IMR-90 (cell line): ENCODE measurements at places on chromosomes 3 and 15. TPM values are rescaled to one million over a fixed set of nuclear protein-coding genes. Genes with fewer than 3 reads are reported as not detected.

DNA sequence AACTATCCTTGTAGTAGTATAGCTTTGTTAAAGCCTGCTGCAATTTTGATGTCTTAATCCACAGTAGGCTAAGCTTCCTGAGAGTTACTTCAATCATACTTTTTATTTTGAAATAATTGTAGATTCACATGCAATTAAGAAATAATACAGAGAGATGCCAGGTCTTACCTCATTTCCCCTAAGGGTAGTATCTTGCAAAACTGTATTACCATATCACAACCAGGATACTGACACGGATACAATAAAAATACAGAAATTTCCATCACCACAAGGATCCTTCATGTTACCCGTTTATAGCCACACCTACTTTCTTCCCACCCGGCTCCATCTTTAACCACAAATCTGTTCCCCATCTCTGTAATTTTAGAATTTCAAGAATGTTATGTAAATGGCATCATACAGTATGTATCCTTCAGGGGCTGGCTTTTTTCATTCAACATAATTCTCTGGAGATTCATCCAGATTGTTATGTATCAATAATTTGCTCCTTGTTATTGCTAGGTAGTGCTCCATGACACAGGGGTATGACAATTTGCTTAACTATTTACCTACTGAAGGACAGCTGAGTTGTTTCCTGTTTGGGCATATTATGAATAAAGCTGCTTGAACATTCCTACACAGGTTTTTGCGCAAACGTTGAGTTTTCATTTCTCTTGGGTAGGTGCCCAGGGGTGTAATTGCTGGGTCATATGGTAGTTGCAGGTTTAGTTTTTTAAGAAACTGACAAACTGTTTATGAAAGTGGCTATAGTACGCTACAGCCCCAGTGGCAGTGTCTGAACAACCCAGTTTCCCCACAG lies 21.6 kb downstream of the BDH1 start:
- DNase-seq = no peak

INO80 gene
- total RNA-seq = 13.3 and 15.6 TPM in 2 replicates

ANKRD34C gene
- total RNA-seq = not detected in 2 replicates

CPNE4 gene
- total RNA-seq = not detected in 2 replicates

PLSCR2 gene
- not detected in 2 replicates for total RNA-seq

DNA sequence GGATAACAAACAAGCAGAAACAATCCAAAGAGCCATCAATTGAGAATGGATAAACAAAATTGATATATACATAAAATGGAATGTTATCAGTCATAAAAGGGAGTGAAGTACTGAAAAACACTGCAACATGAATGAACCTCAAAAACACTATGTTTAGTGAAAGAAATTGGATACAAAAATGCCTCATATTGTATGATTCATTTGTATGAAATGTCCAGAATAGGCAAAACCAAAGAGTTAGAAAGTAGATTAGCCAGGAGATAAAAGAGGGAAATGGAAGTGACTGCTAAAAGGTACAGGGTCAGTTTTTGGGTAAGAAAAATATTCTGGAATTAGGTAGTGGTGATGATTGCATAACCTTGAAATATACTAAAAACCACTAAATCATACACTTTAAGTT lies 9.8 kb upstream of the SLC25A36 start:
- DNase-seq = peak; percentile 6

SPATA12 gene
- total RNA-seq = under 0.01 TPM in 1 of 2 replicates, not detected in the other

DNA sequence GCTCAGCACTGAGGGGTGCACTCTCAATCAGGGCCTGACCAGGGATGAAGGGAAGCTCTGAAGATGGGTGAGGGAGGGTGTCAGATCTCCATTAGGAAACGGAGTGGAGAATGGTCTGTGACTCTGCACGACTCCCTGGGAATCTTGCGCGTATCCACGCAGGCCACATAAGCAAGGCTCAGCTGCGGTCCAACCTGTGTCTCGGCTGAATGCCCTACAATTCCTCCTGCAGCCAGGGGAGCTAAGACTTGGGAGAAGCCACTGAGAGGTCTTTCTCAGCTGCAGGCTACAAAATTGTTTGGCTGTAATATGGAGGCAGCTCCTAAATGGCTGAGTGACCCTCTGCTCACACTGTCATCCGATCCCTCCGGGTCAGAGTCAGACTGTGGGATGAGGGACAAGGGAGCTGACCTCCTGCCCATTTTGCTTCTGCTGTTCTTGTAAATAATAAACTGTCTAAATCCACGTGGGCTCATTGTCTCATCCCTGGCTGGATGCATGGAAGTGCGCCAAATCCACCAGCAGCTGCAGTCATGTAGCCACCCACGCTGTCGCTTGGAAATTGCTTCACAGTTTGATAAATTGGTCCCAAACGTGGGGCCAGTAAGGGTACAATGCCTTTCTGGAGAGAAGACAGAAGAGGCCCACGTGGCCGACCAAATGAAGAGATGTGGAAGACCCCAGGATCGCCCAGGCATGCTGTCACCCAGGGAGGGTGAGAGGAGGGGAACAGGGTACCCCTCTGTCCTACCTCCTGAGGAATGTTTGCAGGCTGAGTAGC lies 30.5 kb downstream of the ALS2CL start:
- peak; percentile 69 for DNase-seq

CRYGS gene
- total RNA-seq = 0.36 and 0.56 TPM in 2 replicates

DNA sequence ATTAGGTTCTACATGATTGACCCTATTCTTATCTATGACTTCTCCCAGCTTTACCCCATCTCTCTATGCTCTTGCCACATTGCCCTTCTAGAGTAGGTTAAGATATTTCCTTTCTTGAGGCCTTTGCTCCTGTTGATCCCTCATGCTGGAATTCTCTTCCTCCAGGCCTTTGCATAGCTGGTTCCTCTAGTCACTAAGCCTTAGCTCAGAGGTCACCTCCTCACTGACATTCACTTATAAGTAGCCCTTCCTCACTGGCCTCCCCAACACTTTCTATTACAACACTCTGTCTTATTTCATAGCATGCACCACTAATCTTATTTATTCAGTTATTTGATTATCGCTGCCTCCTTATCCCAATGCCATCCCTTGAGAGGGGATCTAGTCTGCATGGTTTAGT lies 228.4 kb upstream of the COL8A1 start:
- DNase-seq = no peak

DNA sequence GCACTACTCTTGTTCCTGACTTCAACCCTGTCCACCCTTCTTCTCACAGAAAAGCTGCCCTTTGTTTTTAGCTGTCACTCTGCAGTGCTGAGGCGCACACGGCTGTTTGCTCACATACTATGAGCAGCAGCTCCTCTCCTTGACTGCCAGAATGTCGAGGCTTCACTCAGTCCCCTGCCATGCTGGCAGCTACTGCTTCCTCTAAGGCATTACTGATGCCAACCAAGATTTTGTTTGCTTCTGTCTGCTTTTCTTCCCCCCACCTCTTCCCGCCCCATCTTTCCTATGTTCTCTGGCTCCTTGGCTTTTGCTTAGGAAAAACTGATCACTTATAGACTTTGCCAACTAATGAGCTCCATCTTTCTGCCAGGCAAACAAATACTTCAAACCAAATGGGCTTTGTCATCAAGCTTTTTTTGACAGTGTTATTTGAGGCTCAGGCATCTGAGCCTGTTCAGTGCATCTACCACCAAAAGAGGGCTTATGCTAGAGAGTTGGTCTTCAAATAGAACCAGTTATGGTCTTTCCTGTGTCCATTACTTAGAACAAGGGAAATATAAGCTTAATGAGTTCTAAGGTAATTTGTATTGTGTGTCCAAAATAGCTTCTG lies 81.0 kb downstream of the FBXL2 start:
- no peak for DNase-seq

DNA sequence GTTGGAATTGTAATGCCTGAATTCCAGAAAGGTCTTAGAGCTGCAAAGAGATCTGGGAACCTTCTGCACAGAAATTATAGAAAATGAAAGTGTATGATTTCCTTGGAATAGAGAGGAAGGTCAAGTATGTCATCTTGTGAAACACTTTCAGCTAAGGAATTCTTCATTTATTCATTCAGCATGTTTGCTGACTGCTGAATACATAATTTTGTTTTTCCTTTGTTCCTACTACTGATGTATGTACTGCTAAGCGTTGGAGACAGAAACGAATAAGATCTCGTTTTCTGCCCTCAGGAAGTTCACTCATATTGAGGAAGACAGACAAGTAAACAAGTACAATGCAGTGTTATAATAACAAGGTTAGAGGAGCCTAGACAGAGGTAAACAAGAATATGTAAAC lies 14.3 kb upstream of the IL20RB start:
- DNase-seq = no peak

GRCh38 chr3:72259755-72260587 lies 475.0 kb upstream of the PROK2 start:
- no peak for DNase-seq

DNA sequence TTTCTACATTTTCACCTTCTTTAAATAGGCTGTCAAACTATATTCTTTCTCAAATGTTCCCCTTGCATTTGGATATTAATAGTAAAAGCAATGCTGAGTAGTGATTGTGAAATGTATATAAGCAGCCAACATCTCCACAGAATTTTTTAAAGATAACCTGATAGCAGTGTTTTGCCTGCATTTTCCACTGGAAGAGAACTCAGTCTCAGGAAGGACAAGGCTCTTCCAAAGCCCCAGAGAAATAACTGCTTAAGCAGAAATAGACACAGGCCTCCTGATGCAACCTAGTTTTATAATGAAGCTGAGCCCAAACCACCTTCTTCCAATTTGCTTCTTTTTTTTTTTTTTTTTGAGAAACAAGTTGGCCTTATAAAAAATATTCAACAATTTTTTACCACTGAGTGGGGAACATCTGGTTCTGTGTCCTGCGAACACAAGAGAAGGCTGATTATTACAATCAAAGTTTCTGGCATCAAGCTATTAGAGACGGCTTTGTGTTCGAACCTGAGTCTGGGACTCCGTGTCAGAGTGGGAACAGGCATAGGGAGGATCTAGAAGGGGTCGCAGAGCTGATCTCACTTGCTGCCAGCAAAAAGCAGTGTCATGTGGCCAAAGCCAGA lies 332.5 kb upstream of the TBL1XR1 start:
- peak; percentile 58 for DNase-seq
